ENCODE measurements at places on chromosomes 3 and 15.

- no peak for DNase-seq
Observed at GRCh38 chr3:106331636-106332035, 462.8 kb upstream of the CBLB start.

GRCh38 chr3:39751286-39751685, 58.1 kb upstream of the MYRIP start:
- no peak for DNase-seq

- no peak for DNase-seq
Observed at GRCh38 chr3:126963261-126964190, 19.4 kb upstream of the PLXNA1 start.

DNA sequence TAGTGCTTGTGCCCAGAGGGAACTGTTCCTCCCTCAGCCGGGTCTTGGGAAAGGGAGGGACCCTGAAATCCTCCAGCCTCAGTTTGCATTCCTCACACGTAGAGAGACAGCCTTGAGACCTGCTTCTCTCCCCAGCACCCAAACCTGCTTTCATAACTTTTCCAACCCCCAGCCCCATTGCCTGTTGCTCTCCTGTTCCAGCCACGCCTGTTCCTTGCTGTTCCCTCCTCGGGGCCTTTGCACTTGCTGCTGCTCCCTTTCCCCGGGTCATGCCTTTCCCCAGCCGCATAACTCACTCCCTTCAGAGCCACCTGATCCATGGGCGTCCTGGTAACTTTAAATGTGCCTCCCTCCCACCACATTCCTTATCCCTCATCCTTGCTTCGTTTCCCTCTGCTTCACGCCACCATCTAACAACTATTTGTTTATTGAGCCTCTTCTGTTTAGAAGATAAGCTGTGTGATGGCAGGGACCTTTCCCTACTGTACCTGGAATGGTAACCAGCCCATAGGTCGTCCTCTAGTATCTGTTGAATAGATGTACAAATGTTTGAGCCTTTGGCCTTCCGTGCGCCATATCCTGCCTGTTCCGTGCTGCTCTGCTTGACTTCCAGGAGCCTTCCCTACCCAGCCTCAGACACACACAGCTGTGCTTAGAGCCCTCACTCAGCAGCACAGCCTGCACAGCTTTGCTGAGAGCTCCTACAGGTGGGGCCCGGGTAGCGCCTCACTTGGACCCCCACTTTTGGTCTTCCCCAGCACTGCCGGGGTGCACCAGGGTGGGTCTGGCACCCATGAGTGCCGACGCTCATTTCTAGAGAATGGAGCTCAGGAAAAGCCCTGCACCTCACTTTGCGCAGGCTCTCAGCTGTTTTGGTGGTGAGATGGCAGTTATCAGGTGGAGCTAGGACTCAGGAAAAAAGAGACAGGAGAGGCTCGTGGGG, 60.2 kb downstream of the SCN5A start:
- no peak for DNase-seq

DNA sequence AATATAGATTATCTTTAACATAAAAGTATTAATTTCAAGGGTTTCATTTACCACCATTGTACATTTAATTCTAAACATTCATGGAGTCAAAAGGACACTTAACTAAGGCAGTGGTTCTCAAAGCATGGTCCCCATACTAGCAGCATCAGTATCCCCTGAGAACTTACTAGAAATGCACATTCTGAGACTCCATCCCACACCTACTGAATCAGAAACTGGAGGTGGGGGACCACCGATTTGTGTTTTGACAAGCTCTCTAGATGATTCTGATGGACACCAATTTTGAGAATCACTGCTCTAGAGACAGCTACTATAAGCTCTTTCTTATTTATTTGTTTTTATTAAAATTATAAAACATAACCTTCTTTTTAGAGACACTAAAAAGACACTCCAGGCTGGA, 34.0 kb downstream of the SENP5 start:
- no peak for DNase-seq

GRCh38 chr3:123154020-123154985, 47.4 kb upstream of the SEC22A start:
- DNase-seq, result no peak

- no peak for DNase-seq
Observed at GRCh38 chr3:101807888-101808287, 28.9 kb downstream of the NXPE3 start.

DNA sequence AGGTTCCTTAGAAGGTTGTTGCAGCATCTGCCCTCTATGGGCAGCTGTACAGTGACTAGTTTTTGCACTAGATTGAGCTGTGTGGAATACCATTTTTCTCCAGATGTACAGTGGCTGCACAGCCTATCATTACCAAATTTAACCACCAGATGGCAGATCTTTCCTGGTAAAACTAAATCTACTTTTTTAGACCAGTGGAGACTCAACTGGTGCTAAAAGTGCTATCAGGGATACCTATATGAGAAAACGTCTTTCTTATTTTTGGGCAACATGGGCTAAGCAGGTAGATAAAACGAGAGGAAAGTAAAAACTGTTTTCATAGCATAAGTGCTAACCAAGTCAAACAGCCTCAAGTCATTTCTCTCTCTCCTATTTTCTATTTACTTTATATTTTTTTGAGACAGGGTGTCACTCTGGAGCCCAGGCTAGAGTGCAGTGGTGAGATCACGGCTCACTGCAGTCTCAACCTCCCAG, 21.2 kb downstream of the IGSF10 start:
- DNase-seq, result no peak

- no peak for DNase-seq
Observed at GRCh38 chr15:63109920-63110319, 11.7 kb upstream of the LACTB start.

DNA sequence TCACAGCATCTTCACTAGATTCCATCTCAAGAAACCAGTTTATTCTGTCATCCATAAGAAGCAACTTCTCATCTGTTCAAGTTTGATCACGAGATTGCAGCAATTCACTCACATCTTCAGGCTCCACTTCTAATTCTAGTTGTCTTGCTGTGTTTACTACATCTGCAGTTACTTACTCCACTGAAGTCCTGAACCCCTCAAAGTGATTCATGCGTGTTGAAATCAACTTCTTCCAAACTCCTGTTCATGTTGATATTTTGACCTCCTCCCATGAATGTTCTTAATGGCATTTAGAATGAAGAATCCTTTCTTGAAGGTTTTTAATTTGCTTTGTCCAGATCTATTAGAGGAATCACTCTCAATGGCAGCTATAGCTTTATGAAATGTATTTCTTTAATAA, 287.6 kb upstream of the TBL1XR1 start:
- no peak for DNase-seq

- DNase-seq, result peak; percentile 60
Observed at GRCh38 chr3:49723296-49723627, 489 bp downstream of the GMPPB start.

GRCh38 chr3:121663171-121663847, 2.6 kb upstream of the HCLS1 start:
- no peak for DNase-seq

DNA sequence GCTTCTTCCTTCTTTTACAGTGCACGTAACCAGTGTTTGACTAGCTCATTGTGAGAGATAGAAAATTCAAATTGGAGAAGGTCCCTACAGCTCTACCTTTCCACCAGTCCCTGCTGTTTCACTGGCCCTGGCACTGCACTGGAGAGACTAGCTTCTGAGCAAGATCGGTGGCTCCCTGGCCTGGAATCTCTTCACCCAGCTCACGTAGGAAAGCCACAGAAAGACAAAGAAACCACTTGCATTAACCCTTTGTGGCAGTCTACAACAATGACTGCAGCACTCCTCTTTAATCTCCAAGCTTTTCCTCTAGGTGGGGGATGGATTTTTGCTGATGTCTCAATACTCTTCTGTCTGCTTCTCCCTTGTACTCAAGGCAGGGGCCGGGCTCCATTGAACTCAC, 155.9 kb downstream of the PEX5L start:
- no peak for DNase-seq

DNA sequence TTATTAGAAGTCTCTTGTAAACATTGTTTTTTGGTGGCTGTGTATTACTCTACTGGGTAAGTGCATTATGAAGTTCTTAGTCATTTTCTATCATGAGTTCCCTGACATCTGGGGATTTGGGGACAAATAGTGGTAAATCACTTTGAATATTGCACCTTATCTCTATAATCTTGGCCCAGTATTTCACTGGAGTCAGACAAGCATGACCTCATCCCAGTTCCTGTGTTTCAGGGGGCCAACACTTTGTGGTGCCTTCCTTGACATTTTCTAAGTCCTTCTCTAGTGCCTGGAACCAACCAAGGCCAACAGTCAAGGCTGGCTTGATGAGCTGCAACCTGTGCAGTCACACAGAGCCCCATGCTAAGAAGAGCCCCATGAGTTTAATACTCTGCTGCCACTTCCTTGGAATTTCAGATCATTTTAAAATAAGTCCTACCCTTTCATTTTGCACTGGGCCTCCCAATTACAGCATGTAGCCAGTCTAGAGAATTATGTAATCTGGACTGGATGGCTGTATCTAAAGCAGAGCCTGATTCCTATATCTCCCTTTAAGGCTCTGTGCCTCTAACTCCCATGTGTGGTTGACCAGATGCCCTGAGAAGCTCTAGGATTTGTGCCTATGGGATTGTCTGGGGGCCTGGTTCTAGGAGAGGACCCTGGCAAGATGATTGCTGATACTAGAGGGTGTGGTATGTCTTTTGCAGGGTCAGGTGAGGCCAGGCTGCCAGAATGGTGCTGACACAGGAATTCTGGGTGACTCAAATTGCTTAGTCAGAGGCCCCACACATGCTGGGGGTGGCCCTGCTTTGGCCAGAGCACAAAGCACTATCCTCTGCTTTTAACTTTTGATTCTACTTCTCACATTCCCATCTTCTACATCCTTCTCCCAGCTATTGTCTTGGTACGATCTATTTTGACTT, 319.6 kb upstream of the TBC1D5 start:
- DNase-seq, result no peak

GRCh38 chr15:26391567-26392194, 381.2 kb downstream of the GABRB3 start:
- no peak for DNase-seq

- DNase-seq, result no peak
Observed at GRCh38 chr3:99895703-99896441, 78.2 kb downstream of the CMSS1 start.

- DNase-seq, result peak; percentile 97
Observed at GRCh38 chr3:48472923-48473616, 26.5 kb downstream of the ATRIP start.

DNA sequence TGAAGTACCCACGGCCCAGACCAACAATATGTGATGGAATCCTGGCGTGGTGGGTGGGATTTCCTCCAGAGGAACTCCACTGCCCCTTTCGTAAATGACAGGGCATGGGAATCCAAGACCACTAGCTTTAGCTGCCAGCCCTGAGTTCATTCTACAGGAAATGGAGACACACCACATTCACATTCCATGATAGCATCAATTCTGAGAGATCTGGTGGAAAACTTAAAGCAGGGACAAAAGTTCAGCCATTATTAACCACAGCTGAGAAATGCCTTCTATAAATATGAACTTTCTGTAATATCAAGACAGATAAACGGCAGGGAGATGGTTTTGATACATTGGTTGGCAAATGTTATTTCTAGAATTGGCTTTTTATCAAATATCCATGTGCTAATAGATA, 98.2 kb downstream of the FBN1 start:
- DNase-seq, result no peak

DNA sequence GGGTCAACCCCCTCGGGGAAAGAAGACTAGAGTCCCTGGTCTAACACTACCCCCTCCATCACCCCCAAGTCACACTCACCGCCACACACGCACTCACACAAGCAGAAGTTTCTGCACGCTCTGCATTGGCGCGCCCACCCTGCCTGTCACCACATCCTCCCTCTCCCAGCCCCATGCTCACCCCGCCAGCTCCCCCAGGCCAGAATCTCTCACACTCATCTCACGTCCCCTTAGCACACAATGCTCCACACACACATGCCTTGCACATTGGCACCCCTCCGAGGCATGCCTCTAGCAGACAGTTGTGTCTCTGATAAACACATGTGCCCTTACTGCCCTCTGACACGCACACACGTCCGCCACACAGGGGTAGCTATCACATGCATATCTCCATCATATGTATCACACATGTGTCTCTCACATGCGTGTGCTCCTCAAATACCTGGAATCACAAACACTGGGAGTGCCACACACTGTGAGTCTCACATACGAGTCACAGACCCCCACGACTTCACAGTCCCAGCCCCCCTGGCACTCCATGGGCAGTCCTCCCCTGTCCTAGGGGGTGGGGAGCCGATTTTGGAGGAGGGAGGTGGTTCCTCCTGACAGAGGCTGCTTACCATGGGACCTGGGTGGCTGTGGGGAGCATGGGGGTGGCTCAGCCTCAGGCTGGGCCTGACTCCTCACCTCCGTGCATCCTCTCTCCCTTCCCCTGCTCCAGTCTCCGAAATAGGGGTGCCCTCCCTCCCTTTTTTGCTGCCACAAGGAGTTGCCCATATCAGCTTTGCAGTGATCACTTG, 898 bp downstream of the FBLN2 start:
- DNase-seq, result peak; percentile 5

GRCh38 chr3:1082108-1082507, 10.7 kb upstream of the CNTN6 start:
- DNase-seq, result no peak

GRCh38 chr3:184188080-184188479, 2.1 kb downstream of the ABCF3 start:
- no peak for DNase-seq

- DNase-seq, result no peak
Observed at GRCh38 chr3:151371526-151371925, 13.0 kb downstream of the P2RY12 start.

- no peak for DNase-seq
Observed at GRCh38 chr15:48493084-48493762, 152.3 kb downstream of the FBN1 start.

- no peak for DNase-seq
Observed at GRCh38 chr15:63013052-63013808, 29.3 kb upstream of the TPM1 start.

GRCh38 chr3:72299321-72299802, 514.4 kb upstream of the PROK2 start:
- DNase-seq, result no peak

GRCh38 chr3:138125548-138126221, 6.5 kb downstream of the A4GNT start:
- DNase-seq, result no peak

DNA sequence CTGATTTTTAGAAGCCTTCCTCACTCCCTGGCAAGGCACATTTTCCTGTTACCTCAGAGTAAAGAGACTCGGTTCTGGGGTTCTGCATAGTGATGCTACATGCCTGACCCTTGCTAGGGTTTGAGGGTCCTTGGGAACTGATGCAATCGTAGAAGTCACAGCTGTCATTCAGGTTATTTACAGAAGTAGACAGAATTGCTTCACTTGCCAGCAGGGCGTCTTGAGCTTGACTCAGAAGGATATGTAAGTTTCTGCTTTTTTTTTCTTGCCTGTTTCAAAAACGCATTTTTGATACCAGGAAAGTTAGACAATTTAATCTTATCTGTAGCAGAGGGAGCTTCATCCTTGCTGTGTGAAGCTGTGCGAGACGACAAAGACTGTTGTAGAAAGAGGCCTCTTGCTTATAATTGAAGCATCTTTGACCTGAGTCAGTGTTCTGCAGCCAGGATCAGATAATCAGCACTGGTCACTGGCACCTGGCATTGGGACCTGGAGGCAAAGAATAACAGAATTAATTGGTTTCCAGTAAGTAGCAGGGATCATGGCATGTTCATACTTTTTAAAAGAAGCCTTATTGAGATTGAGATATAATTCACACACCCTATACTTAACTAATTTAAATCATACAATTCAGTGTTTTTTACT, 24.8 kb downstream of the CACNA1D start:
- DNase-seq, result no peak

- DNase-seq, result no peak
Observed at GRCh38 chr3:112298781-112299180, 4.8 kb upstream of the SLC9C1 start.

Measured in stimulated activated naive CD4-positive, alpha-beta T cell (primary cell).